Muscle of leg (tissue), 16 donors: ENCODE measurements at places on chromosomes 12 and 14.
A peak's percentile ranks its signal among the peaks of the same experiment; 100 is the strongest.

GRCh38 chr12:57476162-57476992 lies 3.3 kb downstream of the ARHGAP9 start:
- peaks cover 76% of the 10 kb centered on the region for H3K27me3 ChIP-seq
- peaks cover 16% of the 10 kb centered on the region for H3K4me1 ChIP-seq
- H3K36me3 ChIP-seq, result no peaks in the 10 kb centered on the region
- no peak for DNase-seq

- peaks cover 3% of the 10 kb centered on the region for H3K36me3 ChIP-seq
- no peak overlapping the region for H3K27ac ChIP-seq
- H3K4me3 ChIP-seq, result no peak overlapping the region
- H3K27me3 ChIP-seq, result no peaks in the 10 kb centered on the region
- DNase-seq, result no peak
- H3K4me1 ChIP-seq, result no peaks in the 10 kb centered on the region
Measured at GRCh38 chr12:19527866-19528265, 88.6 kb downstream of the AEBP2 start.

GRCh38 chr14:99679996-99680395 lies 4.1 kb upstream of the CYP46A1 start:
- H3K4me3 ChIP-seq, result no peak overlapping the region
- no peak for DNase-seq
- peaks cover 17% of the 10 kb centered on the region for H3K27me3 ChIP-seq
- peaks cover 16% of the 10 kb centered on the region for H3K4me1 ChIP-seq

DNA sequence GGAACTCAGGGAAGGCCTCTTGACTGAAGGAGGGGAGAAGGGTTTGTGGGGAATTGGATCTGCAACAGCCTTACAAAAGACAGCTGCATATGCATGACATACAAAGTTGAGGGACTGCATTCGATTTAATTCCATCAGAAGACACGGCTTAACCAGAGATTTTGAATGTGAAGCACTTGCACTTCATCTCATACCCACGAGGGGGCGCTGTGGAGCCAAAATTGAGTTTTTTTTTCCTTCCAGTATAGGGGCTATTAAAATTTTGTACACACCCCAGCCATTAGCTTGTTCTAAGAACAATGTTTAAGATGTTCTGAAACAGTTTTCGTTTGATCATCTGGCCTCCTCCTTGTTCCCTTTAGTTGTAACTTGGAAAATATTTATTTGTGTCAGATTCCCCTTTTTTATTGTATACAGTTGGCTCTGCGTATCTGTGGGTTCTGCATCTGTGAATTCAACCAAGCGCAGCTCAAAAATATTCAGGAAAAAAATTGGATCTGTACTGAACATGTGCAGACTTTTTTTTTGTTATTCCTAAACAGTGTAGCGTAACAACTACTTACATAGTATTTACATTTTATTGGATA lies 1.6 kb downstream of the SUDS3 start:
- H3K4me3 ChIP-seq, result peak overlapping the region; percentile 76
- H3K27me3 ChIP-seq, result no peaks in the 10 kb centered on the region
- H3K27ac ChIP-seq, result peak overlapping the region; percentile 80
- peak; percentile 86 for DNase-seq
- H3K4me1 ChIP-seq, result peaks cover 28% of the 10 kb centered on the region

DNA sequence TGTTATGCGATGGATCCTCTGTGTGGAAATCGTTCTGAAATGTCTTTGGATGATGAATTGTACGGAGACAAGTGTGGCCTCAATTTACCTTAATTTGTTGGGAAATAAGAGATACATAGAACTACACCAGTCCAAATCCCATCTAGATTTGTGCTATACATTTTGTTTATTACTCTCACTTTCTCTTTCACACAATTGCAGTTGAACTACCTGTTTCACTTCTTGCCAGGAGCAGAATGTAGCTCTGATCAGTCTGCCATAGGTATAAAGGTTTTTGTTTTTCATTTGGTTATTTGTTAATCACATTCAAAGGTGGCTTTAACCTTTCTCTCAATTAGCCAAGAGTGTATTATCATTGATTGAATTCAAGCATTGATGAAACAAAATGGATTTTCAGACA lies 268.2 kb downstream of the SNAPC1 start:
- no peak for DNase-seq
- no peaks in the 10 kb centered on the region for H3K27me3 ChIP-seq
- no peak overlapping the region for H3K4me3 ChIP-seq
- H3K27ac ChIP-seq, result no peak overlapping the region
- no peaks in the 10 kb centered on the region for H3K4me1 ChIP-seq

DNA sequence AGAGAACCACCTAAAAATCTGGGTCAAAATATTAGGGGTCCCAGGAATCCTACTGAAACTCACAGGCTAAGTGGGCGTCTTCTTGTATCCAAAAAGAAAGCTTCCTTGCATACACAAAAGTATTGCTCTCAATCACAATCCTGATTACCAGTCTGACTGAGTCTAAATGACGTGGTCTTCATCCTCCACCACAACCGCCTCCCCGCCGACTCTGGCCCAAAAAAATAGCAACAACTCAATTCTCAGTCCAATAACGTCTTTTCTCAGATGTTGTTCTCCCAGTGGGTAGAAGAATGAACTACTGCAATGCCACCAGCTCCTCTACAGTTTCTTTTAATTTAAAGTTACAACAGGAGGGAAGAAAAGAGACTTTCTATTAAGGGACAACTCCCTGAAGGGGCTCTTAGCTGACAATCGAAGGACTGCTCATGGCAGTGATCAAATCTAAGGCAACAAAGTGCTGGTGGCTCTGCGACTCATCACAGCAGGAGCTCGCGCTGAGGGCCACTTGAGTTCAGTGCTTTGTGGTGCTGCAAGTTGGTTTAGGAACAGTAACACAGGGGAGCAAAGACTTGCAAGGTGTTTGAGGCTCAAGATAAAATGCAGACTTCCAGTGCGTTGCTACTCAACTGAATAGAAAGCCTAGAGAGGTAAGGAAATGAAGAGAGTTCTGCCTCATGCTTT lies 394.1 kb downstream of the BCAT1 start:
- H3K27ac ChIP-seq, result peak overlapping the region; percentile 40
- H3K36me3 ChIP-seq, result no peaks in the 10 kb centered on the region
- no peak overlapping the region for H3K4me3 ChIP-seq
- H3K4me1 ChIP-seq, result no peaks in the 10 kb centered on the region

- H3K27ac ChIP-seq, result no peak overlapping the region
- no peaks in the 10 kb centered on the region for H3K4me1 ChIP-seq
- no peak overlapping the region for H3K4me3 ChIP-seq
- no peak for DNase-seq
Measured at GRCh38 chr12:5907807-5908206, 37.3 kb downstream of the ANO2 start.

DNA sequence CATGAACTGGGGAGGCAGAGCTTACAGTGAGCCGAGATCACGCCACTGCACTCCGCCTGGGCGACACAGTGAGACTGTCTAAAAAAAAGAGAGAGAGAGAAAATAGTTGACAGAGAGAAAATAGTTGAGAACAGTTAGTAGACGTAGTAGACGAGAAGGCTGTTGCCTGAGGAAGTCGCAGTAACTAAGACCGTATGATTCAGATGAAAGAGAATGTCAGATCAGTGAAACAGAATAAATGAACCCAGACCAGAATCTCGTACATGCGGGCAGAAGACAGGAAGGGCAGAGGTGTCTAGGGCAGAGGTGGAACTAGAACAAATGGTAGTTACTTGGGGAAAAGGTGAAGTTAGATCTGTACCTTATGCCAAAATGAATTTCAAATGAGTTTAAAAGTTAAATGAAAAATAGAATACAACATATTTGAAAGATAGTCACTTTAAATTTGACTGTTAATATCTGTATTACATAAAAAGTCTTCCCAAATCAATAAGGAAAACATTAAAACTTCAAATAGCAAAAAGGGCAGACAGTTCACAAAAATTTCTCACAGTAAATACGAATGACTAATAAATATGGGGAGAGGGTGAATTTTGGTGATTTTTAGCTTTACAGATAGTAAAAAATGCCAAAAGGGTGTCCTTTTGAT lies 17.7 kb downstream of the MDM2 start:
- DNase-seq, result no peak
- H3K4me1 ChIP-seq, result no peaks in the 10 kb centered on the region
- H3K27ac ChIP-seq, result no peak overlapping the region
- no peak overlapping the region for H3K4me3 ChIP-seq
- no peaks in the 10 kb centered on the region for H3K27me3 ChIP-seq

DNA sequence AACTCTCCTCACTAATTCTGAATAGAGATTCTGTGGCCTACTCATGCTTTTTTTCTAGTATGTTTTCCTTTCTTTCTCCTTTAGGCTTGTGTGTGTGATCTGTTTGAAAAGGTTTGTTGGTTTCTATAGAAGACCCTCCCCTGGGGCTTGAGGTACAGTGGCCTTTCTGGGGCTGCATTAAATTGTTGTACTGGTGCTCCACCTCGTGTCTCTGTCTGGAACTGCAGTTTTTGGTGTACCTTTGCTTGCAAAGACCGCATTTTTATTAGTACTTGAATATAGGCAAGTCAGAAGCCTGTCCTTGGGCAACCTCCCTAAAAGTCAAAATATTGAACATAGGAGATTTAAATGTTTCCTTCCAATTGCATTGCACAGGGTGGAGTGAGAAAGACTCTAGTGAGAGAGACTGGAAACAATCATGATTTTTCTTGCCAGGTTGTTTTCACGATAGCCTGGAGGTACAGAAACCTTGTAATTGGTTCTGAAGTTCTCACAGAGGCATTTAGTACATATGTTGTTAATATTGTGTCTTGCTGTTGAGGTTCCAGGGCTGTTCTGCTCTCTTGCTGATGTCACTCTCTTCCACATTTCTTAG lies 39.0 kb downstream of the SLCO1B1 start:
- H3K27ac ChIP-seq, result no peak overlapping the region
- H3K4me1 ChIP-seq, result no peaks in the 10 kb centered on the region
- no peak overlapping the region for H3K4me3 ChIP-seq

DNA sequence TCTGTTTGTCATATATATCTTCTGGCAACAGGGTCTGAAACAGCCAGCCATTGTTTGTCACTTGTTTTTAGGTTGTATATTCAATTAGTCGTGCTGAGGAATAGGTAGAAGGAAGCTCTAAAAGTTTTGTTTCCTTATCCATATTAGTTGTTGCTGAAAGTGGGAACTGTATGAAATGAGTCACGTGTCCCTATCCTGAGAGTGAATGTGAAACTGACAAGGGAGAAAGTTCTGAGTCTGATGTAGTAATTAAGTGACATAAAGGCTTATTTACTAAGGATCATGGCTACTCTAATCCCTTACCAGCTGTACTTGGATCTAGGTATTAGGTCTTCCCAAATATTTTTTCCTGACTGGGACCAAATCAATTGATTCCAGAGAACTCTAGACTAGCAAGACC lies 16.4 kb downstream of the FAM234B start:
- H3K4me3 ChIP-seq, result no peak overlapping the region
- H3K27ac ChIP-seq, result no peak overlapping the region
- no peak for DNase-seq
- no peaks in the 10 kb centered on the region for H3K27me3 ChIP-seq
- peaks cover 29% of the 10 kb centered on the region for H3K36me3 ChIP-seq

- no peaks in the 10 kb centered on the region for H3K4me1 ChIP-seq
- H3K36me3 ChIP-seq, result no peaks in the 10 kb centered on the region
- no peak overlapping the region for H3K4me3 ChIP-seq
- no peak overlapping the region for H3K27ac ChIP-seq
Measured at GRCh38 chr12:8969861-8970411, 19.4 kb upstream of the KLRG1 start.

DNA sequence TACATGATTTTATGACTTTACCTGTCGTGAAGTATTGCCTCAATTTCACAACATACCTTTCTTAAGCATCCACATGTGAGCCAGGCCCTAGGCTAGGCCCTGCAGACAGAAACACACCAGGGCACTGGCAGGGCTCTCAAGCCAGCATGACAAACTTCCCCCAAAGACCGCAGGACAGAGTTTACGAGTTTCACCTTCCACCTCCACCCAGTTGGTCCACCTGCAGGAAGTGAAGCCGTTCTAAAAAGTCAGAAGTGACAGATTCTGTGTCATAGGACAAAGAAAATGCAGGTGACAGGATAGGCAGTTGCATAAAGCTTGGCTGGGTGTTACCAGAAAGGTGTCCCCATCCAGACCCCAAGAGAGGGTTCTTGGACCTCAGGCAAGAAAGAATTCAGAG lies 382.3 kb downstream of the PCNX1 start:
- DNase-seq, result no peak
- no peak overlapping the region for H3K27ac ChIP-seq
- H3K4me1 ChIP-seq, result no peaks in the 10 kb centered on the region
- H3K27me3 ChIP-seq, result no peaks in the 10 kb centered on the region
- no peak overlapping the region for H3K4me3 ChIP-seq

DNA sequence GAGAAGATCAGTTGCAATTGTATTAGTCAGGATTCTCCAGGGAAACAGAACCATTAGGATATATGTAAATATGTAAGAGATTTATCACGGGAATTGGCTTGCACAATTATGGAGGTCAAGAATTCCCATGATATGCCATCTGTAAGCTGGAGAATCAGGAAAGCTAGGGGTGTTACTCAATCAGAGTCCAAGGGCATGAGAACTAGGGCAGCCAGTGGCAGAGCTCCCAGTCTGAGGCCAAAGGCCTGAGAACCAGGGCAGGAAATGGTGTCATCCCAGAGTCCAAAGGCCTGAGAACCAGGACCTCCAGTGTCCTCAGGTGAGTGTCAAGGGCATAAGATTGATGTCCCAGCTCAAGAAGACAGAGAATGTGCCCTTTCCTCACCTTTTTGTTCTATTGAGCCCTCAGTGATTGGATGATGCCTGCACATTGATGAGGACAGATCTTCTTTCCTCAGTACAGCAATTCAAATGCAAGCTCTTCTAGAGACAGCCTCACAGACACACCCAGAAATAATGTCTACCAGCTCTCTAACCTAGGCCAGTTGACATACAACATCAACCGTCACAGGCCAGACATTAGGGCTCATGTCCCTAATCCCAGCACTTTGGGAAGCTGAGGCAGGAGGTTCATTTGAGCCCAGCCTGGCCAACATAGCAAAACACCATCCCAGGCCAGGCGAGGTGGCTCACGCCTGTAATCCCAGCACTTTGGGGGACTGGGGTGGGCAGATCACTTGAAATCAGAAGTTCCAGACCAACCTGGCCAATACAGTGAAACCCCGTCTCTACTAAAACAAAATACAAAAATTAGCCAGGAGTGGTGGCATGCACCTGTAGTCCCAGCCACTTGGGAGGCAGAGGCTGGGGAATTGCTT lies 34.9 kb upstream of the ZNF740 start:
- H3K4me1 ChIP-seq, result no peaks in the 10 kb centered on the region
- no peak overlapping the region for H3K27ac ChIP-seq
- no peak overlapping the region for H3K4me3 ChIP-seq
- DNase-seq, result no peak
- H3K27me3 ChIP-seq, result no peaks in the 10 kb centered on the region

- no peaks in the 10 kb centered on the region for H3K27me3 ChIP-seq
- H3K36me3 ChIP-seq, result no peaks in the 10 kb centered on the region
- H3K4me3 ChIP-seq, result peak overlapping the region; percentile 89
- peak; percentile 65 for DNase-seq
Measured at GRCh38 chr12:19130224-19131024, 891 bp downstream of the PLEKHA5 start.

- no peaks in the 10 kb centered on the region for H3K4me1 ChIP-seq
- H3K27me3 ChIP-seq, result no peaks in the 10 kb centered on the region
- H3K4me3 ChIP-seq, result no peak overlapping the region
- H3K36me3 ChIP-seq, result no peaks in the 10 kb centered on the region
- no peak overlapping the region for H3K27ac ChIP-seq
Measured at GRCh38 chr14:24741871-24742270, 107.9 kb upstream of the GZMB start.

GRCh38 chr14:94897082-94897481 lies 127.2 kb upstream of the GSC start:
- peaks cover 4% of the 10 kb centered on the region for H3K27me3 ChIP-seq
- peak; percentile 77 for DNase-seq
- no peak overlapping the region for H3K4me3 ChIP-seq
- no peaks in the 10 kb centered on the region for H3K36me3 ChIP-seq
